ENCODE measurements at places on chromosomes 16 and 17.

DNA sequence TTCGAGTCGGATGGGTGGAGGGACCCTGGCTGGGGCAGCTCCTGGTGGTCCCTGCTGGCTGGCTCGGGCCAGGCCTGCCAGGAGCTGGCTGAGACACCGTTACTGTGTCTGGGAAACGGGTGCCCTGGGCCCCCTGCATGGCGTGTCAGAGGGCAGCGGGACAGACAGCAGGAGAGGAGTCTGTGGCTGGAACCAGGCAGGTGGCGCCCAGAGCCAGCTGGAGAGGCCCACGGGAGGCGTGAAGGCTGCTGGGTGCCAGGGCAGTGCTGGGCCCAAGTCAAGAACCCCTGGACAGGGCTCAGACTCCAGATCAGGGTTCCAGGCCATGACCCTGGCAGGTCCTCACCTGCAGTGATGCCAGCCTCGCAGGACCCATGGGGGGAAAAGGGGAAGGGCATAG lies 16.6 kb downstream of the SOX8 start:
- DNase-seq, result no peak

DNA sequence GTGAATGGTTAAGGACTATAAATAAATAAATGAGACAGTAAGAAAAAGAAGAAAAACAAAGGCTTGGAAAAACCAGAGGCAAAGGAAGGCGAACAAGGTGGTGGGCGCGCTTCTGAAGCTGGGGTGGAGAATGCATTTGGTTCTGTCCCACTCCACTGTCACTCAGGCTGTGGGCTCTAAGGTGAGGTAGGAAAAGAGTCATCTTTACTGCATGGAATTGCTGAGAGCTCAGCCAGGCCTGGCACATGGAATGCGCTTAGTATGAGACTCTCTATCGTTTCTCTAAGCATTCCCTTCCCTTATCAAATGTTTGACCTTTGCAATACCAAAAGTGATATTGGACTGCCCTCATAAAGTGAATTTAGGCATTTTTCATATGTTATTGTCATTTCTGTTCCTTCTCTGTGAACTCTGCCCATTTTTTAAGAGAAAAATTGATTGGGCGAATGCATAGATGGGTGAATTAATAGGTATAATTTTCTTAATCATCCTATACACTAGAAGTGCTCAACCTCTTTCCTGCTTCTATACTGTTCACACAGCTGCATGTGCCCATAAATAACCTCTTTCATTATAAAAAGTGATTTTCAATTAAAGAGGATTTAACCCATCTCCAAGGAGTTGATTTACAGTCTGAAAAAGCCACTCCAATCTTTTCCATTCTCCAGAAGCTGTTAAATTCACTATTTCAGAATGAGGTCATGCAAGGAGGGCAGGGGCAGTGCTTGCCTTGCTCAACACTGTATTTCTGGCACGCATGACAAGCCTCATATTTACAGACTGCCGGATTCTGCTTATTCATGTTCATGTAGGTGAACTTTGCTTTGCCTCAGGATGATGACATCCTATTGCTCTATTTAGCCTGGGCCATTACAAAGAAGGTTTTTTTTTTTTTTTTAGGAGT lies 87.7 kb downstream of the MYH10 start:
- DNase-seq, result no peak

- no peak for DNase-seq
Observed at GRCh38 chr16:26563018-26563417, 503.7 kb upstream of the C16orf82 start.

DNA sequence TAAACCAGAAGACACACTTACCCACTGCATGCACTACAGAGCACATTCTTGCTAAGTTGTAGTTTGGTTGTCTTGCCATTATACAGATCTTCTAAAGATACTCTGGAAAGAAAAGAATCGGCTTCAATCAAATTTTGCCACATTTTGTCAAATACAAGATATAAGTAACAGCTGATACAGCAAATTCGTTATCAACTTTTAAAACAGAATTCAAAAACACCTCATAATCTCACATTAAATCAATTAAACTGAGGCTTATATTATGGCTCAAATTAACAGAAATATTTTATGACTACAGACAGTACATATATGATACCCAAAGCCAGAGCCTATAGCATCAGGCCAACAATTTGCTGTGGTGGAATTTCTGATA lies 5.4 kb downstream of the DNAJA2 start:
- DNase-seq, result no peak

GRCh38 chr17:17394494-17394893 lies 82.3 kb upstream of the MED9 start:
- no peak for DNase-seq
